ENCODE measurements at places on chromosomes 4 and X.

GRCh38 chr4:12633053-12633651, 851.0 kb downstream of the RAB28 start:
- DNase-seq = peak; percentile 33

DNA sequence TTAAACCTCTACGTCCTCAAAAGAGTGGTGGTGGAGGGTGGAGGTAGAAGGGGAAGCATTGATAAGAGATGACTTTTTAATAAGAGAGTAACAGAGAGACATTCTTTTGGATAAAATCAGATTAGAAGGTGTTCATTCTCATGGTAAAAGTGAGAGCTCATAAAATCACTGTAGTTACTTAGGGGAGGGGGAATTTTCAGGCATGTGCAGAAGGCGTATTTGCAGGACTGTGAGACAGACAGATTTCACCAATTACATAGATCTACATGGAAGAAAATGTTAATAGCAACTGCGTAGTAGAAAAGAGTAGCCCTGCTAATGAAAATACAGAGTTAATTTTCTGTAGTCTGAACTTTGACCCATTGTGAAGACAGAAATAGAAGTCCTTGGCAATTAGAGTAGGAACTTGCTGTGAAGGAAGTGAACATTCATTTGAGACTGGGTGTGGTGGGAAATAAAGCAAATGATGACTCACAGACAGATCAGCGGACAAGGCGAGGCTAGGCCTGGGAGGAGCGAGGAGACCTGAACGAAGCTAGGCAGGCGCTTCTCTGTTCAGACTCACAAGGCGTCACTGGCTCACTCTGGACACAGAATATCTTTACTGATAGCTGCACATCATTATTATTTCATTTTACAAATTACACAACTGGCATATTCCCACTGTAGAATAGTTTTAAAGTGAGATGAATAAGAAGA, 57.2 kb upstream of the FAM9C start:
- no peak for DNase-seq

DNA sequence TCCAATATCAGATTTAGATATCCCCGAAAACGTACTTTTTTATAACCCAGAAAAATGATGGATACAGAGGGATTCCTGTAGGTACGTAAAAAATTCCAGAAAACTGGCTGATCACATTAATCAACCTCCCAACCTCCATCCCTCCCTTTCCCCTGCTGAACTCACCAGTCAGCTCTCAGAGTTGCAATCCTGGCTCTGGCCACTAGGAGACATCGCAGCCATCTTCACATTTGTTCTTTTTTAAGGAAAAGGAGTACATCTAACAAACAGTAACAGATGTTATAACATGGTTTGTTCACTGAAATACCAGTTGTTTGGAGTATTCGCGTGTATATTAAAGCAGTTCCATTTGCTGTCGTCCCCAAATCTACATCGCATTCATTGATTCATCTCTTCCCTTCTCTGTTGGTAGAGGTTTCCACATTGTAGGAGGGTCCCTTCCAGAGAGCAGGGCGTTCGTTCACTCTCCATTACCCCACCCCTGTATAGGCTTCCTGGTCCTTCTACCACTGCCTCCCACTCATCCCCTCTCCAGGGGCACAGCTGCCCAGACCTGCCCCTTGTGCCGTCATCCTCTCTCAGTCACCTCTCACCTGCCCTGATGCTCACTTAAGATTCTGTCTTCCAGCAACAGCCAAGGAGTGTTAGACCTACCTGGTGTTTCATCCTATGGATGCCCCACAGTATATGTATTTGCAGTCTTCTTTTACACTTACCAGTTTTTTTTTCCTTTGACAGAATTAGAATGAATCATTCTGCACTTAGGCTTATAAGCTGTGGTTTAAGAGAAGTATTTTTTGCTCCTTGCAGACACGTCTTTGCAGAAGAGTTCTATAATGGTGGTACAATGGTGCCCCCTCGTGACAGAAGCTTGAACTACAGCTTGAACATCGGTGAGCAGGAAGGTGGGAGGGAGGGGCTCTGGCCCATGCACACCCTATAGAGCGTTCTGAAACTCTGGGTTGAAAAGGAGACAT, 36.8 kb upstream of the RAB40AL start:
- DNase-seq = peak; percentile 27

GRCh38 chr4:147447786-147448185, 33.1 kb upstream of the EDNRA start:
- DNase-seq = no peak

DNA sequence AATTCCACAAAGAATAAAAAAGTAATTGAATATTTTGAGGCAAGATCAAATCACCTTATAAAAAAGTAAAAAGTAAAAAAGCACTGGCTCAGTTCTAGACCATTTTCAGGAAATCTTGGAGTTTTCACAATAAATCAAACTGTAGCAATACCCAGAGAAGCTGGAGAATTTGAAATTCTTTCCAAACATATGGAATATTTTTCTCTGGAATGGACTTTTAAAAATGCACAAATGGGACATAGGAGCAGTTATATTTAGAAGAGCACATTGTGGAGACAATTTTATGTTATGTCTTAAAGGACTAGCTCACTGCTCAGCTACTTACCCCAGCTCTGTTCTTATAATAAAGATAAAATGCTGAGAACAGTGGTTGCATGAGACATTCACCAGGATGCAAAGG, 211.9 kb upstream of the KIT start:
- DNase-seq = no peak

DNA sequence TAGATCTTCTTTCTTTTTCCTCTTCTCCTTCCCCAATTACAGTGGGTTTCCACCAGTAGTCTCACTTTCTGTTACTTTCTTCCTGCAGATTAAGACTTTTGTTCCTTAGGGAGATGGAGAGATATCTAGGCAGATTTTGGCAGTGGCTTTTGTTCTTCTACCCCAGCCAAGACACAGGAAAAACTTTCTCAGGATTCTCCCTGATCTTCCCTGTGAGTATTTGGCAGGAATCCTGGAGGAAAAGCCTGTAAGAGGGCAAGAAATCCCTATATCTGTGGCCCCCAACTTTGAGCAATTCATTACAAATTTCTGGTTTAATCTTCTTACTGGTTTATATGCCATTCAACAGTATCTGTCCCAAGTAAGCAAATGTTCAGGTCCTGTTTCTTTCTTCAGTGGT, 21.9 kb downstream of the SLC9A7 start:
- no peak for DNase-seq

DNA sequence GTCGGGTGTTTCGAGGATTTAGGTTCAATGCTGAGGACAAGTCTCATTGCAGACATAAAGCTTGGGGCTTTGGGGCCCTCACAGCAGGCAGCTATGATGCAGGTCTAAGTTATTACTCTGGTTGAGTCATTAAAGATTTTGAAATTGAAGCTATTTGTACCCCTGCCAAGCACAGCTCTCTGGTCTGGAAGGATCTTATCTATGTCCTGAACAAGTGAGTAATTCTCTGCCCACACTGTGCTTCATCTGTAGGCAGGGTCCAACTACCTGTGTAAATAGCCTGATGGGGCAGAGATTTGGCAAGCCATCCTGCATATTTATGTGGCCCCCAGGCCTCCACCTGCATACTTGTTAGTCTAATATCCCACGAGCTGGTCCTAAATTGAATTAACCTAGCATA, 41.4 kb upstream of the MAGEA4 start:
- no peak for DNase-seq

DNA sequence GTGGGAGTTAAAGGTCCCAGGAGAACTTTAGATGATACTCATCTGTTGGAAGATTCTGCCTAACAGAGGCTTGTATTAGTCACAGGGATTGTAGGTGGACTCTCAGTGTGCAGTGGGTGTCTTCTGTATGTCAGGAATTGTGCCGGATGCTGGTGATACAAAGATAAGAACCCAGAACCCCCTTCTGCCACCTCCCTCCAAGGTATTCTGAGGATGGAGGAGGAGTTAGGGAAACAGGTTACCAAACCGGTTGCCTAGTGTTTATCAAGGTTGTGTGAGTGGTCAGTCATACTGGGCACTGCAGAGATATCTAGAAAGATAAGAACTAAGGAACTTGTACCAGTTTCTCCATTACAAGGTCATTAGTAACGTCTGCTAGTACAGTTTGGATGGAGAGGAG, 61.6 kb downstream of the PTTG2 start:
- no peak for DNase-seq

DNA sequence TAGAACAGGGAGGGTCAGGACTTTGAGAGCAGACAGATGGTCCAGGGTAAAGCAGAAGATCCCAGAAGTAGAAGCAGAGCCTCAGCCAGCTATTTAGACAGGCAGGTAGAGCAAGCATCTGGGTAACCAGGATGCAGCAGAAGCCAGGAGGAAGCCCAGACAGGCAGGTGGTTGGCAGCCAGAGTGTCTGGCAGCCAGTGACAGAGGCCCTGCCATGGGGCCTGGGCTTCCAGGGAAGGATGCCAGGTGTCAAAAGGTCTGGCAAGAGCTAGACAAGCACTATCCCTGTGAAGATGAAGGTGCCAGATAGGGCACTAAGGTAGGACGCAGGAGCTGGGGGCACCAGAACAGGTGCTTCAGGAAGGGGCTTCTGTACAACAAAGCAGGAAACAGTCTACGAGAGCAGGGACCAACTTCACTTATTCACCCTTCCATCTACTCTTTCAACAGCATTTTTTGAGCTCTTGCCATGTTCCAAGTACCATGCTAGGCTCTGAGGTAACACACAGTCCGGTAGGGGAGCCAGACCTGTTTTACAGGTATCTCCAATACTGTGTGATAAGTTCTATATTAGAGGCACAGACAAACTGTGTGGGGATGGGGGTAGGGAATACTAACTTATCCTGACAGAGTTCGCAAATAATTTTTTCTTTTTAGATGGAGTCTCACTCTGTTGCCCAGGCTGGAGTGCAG, 38.1 kb upstream of the GJB1 start:
- no peak for DNase-seq

- no peak for DNase-seq
Measured at GRCh38 chr4:11700751-11701226, 272.1 kb upstream of the HS3ST1 start.

GRCh38 chr4:58761563-58761962, 1651.4 kb upstream of the IGFBP7 start:
- no peak for DNase-seq

GRCh38 chr4:99321241-99322191, at the start of gene ADH1B:
ADH1B (minus strand) TSS chr4:99321401; CDS start chr4:99321331, 70 bp downstream.
- DNase-seq = no peak
